ENCODE measurements at places on chromosomes 5 and 9.

DNA sequence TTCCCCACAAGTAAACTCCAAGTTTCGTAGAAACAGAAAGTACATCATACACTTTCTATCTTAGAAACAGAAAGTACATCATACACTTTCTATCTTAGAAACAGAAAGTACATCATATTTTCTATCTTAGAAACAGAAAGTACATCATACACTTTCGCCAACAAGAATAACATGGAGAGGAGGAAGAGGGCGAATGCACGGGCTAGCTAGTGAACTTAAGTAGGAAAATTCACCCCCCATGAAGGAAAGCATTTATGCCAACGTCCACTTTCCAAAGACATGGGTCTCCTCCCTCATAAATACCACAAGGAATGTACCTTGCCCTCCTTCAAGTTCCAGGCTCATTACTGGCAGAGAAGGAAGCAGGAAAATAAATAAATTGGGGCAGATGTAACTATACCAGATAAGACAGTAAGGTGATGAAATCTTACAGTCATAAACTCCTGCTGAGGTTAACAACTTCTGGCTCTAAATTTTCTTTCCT lies 64.7 kb downstream of the FRMD3 start:
- no peak for DNase-seq

GRCh38 chr9:77679088-77679487 lies 31.0 kb upstream of the GNA14 start:
- no peak for DNase-seq

DNA sequence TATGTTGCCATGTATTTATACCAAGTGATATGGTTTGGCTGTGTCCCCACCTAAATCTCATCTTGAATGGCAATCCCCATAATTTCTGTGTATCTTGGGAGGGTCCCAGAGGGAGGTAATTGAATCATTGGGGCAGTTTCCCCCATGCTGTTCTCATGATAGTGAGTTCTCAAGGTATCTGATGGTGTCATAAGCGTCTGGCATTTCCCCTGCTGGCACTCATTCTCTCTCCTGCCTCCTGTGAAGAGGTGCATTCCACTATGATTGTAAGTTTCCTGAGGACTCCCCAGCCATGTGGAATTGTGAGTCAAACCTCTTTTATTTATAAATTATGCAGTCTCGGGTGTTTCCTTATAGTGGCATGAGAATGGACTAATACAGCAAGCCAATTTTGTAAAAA lies 140.8 kb upstream of the ADAMTSL1 start:
- DNase-seq, result no peak

GRCh38 chr9:115142517-115143270 lies 24.7 kb upstream of the TNC start:
- DNase-seq, result no peak

DNA sequence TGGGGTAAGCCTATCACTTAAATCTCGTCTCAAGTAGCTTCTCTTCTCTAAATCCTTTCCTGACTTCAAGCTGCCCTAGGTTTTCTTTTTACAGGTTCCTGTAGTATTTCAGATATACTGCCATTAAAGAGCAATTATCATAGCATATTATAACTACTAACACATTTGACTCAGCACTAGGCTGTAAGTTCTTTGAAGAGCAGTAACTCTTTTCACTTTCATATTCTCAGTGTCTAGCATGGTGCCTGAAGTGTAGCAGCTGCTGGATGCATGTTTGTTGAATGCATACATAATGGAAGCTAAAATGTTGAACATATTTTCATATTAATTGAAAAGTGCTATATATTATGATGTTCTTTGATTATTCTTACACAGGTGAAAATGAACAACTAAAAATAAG lies 22.5 kb downstream of the CCDC152 start:
- DNase-seq, result no peak

GRCh38 chr9:13166996-13167395 lies 112.5 kb downstream of the MPDZ start:
- no peak for DNase-seq

- DNase-seq, result peak; percentile 96
These were observed 34.6 kb upstream of the NEK6 start for GRCh38 chr9:124222918-124223720.

DNA sequence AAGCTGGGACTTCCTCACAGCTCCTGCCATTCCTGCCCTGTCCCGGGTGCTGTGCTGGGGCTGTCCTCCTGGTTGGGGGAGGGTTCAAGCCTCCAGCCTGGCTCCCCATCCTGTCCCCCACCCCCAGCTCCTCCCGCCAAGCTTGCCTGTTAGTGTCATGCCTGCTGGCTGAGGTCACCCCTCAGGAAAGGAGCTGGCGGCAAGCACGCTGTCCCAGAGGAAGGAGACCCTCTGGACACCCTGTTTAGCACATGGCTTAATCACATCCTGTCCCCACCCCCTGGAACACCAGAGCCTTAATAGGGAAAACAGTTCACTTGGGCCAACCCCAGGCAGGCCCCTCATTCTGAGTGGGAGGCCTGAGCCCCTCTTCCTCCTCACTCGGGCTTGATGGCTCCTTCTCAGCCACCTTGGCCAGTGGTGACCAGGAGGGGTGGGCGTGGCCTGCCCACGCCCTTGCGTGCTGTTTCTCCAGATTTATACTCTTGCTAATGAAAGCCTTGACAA lies 9.2 kb upstream of the PHYHD1 start:
- peak; percentile 80 for DNase-seq

DNA sequence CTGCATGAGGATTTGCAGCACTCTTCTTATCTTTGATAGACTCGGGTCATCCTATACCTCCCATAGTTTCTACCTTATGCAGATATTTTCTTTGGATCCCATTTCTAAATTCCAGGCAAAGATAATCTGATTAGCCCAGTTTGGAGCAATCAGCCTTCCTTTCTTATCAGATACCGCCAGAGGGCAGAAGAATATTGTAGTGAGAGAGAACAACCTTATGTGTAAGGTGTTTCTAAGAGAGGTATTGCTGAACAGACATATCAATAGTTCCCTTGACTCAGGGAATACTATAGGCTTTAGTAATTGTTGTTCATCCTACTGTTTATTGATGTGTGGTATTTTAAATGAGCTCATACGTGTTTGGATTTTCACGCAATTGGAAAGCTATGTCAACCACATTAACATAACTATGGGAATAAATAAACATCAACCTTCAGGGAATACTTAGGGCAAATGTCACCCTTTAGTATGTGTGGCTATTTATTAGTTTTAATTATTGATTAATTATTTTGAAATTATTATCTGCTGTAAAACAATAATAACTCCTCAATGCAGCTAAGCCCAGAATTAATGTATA lies 1435.2 kb upstream of the CDH9 start:
- peak; percentile 23 for DNase-seq

- no peak for DNase-seq
These were observed 245.3 kb downstream of the ADGRV1 start for GRCh38 chr5:90803876-90804275.

GRCh38 chr9:27963836-27964235 lies 390.6 kb upstream of the C9orf72 start:
- DNase-seq, result no peak

GRCh38 chr9:19989213-19989612 lies 200.4 kb upstream of the SLC24A2 start:
- DNase-seq, result no peak

DNA sequence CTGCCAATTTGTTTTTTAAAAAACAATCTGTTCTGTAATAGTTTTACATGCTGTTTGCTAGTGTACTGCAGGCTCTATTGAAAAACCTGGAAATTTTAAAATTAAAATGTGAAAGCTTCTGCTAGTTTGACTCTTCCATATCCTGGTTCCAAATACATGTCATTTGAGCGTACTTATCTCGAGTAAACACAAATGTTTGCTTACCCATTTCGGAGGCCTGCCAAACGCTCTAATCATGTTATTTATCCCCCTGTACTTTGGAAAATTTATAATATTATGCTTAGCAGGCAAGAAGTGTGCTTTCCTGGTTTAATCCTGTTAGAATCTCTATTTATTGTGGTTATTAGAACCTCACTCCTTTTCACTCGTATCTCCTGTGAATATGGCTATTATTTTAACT lies 476.8 kb upstream of the CYLC2 start:
- DNase-seq, result no peak

DNA sequence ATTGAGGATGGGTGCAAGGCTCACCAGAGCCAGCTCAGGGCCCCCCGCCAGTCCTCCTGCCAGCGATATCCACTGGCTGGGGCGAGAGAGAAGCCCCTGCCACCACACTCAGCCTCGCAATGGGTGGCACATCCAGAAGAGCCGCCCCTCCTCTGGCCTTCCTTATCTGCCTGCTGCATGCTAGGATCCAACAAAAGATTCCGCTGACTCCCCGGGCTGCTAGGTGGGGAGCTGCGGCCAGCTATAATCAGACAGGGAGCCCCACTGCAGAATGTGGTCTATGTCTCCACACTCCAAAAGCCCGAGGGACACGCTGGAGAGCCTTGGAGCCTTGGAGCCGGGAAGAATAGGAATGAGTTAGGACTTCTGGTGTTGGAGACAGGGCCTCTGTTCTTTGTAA lies 32.8 kb downstream of the COL23A1 start:
- no peak for DNase-seq

GRCh38 chr9:81375187-81376100 lies 313.9 kb downstream of the TLE1 start:
- no peak for DNase-seq

- no peak for DNase-seq
These were observed 151.2 kb upstream of the ARRDC3 start for GRCh38 chr5:91534332-91534731.

GRCh38 chr5:149633476-149634350 lies 52.4 kb downstream of the ARHGEF37 start:
- no peak for DNase-seq

DNA sequence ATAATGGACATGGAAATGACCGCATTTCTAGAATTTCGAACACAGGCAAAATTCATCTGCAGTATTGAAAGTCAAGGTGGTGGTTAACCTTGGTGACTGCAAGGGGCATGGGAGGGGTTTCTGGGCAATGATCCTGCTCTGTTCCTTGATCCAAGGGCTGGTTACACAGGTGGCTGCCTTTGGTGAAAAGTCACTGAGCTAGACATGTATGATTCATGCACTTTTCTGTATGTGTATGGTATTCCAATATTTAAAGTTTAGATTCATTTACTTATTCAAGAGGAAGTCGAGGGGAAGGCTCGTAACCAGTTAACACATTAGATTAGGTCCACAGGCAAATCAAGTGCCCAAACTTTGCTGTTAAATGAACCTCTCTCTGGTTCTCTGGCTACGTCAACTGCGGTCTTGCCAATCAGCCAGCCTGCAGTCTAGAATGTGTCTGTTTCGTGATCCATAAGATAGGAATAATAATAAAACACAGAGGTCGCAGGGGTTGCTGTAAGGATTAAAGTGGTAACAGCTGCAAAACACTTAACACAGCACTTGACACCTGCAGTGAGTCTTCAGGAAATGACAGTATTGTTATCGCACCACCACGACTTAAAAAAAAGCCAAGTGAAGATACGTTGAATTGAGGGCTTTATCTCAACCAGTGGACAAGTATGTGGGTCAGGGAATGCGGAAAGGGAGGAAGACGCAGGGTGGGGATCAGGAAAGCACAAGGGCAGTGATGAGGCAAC lies 92.5 kb downstream of the TLE1 start:
- DNase-seq, result no peak

DNA sequence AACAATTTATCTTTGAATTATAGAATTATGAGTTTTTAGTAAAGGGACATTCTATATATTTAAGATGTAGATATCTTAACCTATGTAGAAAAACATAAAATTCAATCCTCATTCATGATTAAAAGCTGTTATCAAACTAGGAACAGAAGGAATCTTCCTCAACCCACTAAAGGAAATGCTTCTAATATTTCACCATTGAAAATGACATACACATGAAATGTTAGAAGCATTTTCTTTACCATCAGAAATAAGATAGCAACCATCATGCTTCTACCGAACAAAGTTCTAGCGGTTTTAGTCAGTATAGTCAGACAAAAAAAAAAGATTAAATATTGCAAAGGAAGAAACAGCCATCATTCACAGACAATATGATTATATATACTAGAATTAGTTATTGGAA lies 32.2 kb downstream of the SHOC1 start:
- DNase-seq, result no peak

All from HepG2 (cell line).